Stimulated activated CD4-positive, alpha-beta T cell treated with anti-CD3 and anti-CD28 coated beads, TNF-alpha, amount 100 ng/mL, for 1 hour (primary cell): ENCODE measurements at places on chromosomes 1 and 21.

- DNase-seq = no peak
These were observed 216.3 kb upstream of the NR5A2 start for GRCh38 chr1:199811163-199811562.

DNA sequence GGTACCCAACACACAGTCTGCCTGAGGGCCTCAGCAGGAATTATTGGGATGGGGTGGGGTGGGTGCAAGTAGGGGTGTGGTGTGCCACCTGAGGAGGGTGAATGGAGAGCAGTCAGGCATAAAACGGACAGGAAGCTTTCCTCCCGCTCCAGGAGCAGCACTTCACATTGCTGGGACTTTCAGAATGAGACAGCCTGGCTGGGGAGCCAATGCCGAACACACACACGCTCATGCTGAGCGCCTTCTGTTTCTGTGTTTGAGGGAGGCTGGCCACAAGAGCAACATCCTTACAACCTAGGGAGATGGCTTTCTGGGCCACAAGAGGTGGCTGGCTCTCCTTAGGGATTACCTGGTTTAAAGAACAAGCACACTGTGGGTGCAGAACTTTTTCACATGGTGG lies 98.0 kb downstream of the LAMC2 start:
- no peak for DNase-seq

DNA sequence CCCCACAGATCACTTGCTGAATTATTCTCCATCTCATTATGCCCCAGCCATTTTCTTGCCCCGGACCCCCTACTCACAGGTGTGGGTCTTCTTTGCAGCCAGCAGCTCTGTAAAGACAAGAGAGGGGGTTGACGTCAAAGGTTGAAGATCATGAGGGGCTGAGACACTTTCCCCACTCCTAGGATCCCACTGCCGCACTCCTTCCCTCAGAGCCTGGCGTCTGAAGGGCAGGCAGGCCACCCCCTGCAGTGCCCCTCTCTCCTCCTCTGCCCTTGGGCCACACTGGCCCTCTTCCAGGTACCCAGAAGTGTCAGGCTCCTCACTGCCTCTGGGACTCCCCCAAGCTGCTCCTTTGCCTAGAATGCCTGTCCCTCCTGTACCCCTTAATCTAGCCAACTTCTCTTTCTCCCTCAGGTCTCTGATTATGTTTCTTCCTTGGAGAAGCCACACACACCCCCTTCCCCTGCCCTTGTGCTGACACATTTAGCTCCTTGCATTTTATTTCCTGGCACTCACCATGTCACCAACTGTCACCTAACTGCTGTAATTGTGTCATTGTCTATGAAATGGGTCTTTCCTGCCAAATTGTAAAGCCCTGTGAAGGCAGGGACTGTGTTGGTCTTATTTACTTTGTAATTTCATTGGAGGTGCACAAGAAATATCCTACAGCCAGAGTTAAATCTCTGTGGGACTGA lies 2.1 kb downstream of the RORC start:
- no peak for DNase-seq

- DNase-seq = no peak
These were observed 1.7 kb downstream of the PRRX1 start for GRCh38 chr1:170665629-170666028.

- DNase-seq = no peak
These were observed 59.4 kb downstream of the NRIP1 start for GRCh38 chr21:15005391-15005790.
